ENCODE measurements at places on chromosomes 1 and 21.
A peak's percentile ranks its signal among the peaks of the same experiment; 100 is the strongest.

- peak; percentile 74 for DNase-seq
Measured at GRCh38 chr1:7379441-7379971, 391.6 kb upstream of the VAMP3 start.

DNA sequence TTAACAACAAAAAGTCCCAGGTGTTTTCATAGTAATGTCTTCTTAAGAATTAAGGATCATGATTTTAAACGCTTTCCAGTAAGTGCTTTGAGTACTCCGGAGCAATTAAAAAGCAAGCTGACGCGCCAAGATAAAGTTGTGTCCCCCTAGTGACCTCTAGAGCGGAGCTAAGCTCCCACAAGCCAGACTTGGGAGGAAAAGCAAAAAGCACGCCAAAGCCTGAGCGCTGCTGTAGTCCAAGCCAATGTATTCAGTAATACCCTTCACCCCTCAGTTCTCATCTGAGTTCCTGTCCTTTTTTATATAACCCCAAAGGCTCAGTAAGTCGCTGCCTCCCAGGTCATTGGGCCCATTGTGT, 3.5 kb upstream of the SLC44A5 start:
- DNase-seq, result no peak

DNA sequence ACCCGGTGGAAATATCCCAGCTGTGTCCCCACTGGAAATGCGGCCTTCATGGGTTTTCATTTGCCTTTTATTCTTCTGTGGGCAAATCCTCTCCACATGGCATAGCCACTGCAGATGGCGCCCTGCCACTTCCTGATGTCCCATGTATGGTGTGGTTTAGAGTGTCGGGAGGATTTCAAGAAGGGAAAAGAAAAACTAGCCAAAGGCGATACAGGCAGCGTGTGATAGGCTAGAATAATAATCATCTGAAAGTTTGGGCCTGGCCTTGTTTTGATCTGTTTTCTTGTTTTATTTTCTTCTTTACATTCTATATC, 123.6 kb downstream of the PEX14 start:
- DNase-seq, result peak; percentile 27

DNA sequence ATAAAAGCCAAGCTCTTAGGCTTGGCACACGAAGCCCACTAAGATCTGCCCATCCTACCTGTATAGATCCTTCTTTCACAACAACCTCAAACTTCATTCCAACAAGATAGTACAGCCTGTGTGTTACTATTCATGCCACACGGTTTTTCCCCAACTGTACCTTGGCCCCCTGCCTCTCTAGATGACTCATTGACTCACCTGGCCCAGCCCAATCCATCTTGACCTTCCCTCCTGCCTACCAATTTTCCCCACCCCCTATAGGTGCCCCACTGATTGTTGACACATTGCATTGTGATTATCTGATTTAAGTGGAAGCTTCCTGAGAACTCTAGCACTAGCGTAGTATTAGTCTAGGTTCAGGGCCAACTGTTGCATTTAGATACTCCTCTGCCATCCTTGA, 2.0 kb upstream of the CD101 start:
- no peak for DNase-seq

GRCh38 chr1:116895073-116895472, 14.6 kb upstream of the PTGFRN start:
- DNase-seq, result no peak

DNA sequence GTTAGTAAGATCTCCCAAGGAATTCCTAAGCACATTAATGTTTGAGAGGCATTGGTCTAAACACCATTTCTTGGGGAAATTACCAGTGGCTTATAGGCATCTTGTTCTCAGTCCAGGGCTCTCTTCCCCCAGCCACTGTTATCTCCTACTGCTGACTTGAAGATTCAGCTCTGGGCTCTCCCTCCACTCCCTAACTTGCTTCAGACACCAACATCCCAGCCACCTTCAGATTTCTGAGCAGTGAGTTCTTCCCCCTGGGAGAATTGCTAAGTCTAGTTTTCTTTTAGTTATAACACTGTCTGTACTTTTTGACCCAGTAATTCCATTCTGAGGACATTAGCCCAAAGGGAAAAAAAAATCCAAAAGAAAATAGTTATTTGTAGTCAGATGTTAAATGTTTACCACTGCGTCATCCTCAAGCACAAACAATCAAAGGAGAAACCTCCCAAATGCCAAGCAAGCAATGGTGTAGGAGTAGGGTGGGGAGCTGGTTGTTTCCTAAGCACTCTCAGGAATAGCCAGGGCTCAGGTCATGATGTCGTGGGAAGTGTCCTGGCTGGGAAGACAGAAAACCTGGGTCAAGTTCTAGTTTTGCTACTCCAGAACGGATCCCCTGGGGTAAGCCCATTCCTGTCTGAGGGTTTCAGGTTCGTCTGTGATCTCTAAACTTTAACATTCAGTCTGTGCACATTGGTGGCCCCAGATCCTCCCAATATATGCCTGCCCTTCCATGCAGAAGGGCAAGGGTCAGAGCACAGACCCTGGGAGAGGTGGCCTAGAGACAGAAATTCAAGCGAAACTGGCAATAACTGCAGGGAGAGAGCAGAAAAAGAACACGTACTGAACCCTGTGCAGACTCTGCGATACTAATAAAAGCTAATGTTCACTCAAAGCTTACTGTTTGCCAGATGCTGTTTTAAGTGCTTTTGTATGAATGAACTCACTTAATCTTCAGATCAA, 191.1 kb upstream of the FGGY start:
- no peak for DNase-seq

DNA sequence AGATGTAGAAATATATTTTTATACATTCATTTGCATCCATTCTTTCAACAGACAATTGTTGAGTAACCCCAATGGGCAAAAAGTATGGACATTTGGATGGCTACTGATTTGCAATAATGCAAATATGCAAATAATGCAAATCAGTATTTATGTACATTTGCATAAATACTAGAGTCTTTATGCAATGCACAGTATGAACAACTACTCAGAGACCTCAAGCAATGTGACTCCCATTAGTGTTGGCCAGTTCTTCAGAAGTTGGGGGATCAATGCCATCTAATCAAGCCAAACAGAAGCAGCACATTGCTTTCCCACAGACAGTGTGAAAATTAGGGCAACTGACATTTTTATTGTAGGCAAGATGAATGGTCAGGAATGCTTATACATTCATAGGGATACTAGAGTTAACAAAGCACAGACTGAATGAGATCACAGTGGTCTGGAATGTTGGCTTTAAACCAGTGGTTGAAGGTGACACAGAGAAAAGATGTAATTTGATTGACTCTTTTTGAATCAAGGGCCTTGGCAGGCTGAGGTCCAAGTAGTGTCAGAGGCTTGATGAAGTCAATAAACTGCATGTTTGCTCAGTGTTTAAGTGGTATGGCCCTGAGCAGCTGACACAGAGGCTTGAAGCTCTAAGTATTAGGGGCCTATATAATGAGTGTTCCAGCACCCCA, 256.6 kb downstream of the CTH start:
- peak; percentile 81 for DNase-seq

DNA sequence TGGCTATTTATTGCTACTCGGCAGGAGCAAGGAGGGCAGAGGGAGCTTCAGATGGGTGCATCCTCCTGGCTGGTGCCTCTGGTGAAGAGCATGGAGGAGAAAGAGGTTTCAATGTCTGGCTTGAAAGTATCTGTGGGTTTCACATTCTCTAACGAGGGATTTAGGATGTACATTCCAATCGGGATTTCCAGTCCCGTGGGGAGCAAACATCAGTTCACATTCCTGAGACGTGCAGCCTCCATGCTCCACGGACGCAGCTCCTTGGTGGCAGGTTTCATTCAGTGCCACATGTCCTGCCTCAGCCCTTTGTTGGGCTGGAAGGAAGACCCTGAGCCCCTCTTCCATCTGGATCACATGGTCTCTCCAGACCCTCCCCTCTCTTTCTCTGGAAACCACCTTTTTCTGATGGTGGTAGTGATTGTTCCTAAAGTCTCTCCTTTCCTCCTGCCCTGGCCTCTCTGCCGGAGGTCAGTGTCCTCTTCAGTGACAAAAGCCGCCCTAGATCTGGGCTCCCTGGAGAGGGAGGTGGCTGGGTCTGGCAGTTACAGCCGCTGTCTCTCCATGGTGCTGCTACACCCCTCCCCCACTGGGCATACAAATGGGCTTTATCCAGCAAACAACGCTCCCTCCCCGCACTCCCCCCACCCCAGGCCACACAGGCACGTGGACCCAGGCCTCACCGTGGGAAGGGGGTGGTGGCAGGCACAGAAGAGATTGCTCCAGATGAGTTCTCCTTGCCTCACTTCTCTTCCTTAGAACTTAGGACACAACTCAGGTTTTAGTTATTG, 826 bp upstream of the CA14 start:
- DNase-seq, result no peak

GRCh38 chr21:44603109-44603875, 2.9 kb downstream of the KRTAP10-7 start:
- DNase-seq, result no peak

DNA sequence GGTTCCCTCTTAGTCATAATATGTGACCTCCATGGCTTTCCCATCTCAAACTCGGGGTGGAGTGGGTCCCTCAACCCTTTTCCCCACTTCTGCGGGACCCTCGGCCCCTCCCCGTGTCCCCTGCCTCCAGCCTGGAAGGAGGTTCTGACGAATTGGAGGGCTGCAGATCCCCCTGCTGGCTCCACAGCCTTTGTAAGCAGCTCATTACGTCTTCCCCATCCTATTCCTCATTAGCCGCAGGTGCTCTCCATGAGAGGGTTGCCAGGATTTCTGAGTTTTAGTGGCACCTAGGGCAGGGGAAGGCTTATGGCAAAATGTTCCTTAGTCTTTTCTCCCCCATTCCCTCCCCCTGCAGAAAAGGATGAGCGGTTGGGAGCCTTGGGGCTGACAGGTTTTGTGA, 8.3 kb downstream of the ACTL8 start:
- no peak for DNase-seq

GRCh38 chr1:5892329-5892728, 99.9 kb downstream of the NPHP4 start:
- no peak for DNase-seq

GRCh38 chr1:205538235-205538840, 33.9 kb downstream of the CDK18 start:
- DNase-seq, result no peak

DNA sequence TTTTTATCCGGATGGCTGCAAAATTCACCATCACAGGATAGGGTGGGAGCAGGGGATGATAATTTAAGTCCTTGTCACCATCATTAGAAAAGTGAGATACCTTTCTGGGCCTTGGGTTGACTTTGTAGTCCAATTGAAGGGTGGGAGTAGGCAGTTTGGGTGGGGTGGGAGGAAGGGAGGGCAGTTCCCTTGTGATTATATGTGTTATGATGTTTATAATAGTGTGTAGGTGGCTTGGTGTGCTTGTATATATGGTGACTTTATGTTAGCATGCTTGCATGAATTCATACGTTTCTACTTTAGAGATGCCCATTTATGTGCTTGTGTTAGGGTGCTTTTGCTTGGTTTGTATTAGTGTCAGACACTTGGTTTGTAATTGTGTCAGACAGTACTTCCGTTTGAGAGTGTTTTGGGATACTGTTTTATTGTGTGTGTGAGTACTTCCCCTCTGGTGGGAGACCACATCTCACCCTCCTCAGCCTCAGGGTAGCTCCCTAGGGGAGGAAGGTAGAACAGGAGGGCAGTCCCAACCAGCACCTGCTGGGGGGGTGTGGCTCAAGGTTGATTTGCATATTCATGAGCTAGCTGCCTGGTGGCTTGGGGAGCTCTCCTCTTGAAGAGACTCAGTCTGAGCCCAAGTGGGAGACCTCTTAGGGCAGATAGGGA, 6.3 kb upstream of the POU3F1 start:
- DNase-seq, result no peak

DNA sequence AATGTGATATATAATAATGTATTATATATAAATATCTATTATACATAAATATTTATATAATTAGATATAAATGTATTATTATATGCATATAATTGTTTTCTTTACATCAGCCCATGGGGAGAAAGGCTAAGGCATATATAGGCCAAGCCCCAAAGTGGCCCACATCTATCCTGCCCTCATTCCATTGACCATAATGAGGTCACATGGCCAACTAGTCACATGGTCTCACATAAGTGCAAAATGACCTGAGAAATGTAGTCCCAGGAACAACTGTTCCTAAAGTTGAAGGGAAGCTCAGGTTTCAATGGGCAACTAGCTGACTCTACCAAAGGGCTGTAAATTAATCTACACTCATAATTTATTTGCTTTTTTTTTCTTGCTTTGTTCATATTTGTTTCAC, 14.5 kb upstream of the CCDC185 start:
- no peak for DNase-seq

- DNase-seq, result peak; percentile 40
Measured at GRCh38 chr1:9529190-9529589, 10.1 kb upstream of the SLC25A33 start.

GRCh38 chr1:41599912-41600311, 115.4 kb upstream of the EDN2 start:
- DNase-seq, result peak; percentile 5

DNA sequence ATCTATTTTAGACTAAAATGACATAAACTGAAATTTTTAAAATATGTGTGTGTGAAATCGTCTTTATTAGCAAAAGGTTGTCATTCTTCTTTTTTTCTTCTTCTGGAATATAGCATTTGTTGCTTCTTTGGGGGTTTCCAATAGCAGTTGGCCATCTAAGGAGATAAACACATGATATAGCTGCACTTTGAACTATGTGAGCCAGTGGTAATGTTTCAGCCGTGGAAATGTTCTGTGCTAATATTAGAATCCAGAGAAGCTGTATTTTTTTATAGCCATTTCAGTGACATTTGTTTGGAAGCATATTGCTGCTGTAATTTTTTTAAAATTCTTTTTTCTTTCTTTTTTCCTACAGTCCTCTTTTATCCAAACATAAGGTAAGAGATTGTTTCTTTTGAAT, 75.1 kb downstream of the CNST start:
- no peak for DNase-seq

- peak; percentile 5 for DNase-seq
Measured at GRCh38 chr21:24514081-24514733, 1093.1 kb downstream of the MRPL39 start.

- DNase-seq, result no peak
Measured at GRCh38 chr1:46043458-46044017, 88.9 kb downstream of the PIK3R3 start.

GRCh38 chr1:67059346-67059745, 5.4 kb upstream of the SLC35D1 start:
- DNase-seq, result peak; percentile 38

GRCh38 chr1:233479110-233479890, 134.6 kb upstream of the KCNK1 start:
- DNase-seq, result no peak

DNA sequence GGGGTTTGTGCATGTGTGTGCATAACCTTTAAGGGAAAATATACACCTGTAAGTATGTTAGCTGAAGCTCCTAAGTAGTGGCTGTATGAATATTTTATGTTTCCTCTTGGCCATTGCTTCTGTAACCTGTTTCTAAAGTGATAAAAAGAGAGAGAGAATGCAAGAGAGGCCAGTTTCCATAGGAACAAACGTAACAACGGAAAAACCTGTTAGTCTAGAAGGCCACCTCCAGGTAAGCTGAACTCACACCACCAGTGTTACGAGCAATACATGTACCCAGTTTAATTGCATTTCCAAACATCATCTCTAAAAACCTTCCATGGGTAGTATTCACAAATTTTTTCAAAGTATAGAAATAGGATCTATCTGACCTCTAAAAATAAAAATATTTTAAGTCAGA, 63.1 kb downstream of the PLPPR4 start:
- DNase-seq, result no peak

Measured in kidney tubule cell (primary cell).